ENCODE measurements at places on chromosomes 7 and 10.

DNA sequence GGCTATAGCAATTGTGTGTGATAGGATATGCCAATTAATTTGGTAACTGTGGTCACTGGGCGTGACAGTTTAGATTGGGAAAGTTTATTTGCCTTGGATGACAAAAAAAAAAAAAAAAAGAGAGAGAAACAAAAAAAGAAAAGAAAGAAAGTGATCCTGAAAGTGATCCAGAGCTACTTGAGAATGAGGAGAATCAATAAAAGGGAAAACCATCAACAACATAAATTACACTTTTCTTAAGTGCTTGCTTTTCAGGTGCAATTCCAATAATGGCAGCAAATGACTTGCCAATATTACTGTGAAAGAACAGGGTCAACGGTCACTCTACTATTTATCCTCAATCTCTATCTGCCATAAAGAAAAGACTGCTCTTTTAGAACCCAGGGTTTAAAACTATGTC is 191.8 kb upstream of the SEMA3C start:
- ATAC-seq, result no peak

- ATAC-seq, result no peak
Measured at GRCh38 chr7:142881586-142882337, 3.8 kb downstream of the TRPV6 start.

DNA sequence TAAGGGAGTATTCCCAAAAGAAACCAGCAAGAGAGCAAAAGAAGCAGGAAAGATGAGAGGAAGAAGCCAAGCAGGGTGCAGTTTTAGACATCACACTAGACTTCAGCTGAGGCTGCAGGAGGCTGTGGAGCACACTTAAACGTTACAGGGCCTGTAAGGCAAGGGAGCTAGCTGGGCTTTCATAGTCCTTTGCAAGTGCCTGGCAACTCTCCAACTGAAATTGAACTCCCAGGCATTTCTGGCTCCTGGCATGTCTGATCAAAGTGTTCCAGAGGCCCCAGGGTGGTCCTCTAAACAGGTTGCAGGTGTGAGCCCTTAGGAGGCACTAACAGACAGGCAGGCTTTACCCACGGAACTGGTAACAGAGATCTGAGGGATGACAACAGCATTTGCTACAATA is 750.2 kb downstream of the XPNPEP1 start:
- no peak for ATAC-seq

GRCh38 chr10:132847416-132847777 is 61.5 kb upstream of the NKX6-2 start:
- ATAC-seq, result no peak

DNA sequence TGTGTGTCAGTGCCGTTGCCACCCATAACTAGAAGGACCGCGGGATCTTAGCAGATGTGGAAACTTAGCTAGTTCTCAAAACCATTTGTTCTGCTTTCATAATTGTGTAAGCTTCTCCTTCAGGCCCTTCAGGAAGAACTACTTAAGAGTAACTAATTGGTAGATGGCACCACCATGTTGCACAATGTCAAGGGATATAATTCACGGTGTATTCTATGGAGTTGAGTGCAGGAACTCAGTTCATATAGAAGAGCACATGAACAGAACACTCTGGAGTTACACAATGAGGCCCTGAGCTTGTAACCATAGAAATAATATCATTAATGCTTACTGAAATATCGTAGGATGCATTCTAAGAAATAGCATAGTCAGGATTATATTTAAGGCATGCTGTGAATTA is 126.5 kb upstream of the GAD2 start:
- no peak for ATAC-seq

DNA sequence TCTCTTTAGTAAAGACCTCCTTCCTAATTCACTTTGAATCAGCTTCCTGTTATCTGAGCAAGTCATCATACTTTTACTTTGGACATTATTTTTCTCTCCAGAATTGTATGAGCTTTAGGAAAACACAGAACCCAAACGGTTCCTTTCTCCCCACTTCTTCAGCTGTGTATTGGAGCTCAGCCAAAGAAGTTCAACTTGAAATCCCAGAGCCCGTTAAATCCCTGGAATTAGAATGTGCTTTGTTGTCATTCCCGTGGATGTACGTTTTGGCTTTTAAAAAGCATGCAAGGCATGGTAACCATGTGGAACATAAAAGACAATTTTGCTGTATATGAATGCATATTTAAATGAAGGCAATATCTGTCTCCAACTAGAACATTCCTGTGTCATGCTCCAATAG is 46.6 kb downstream of the AGMO start:
- ATAC-seq, result no peak

- ATAC-seq, result no peak
Measured at GRCh38 chr10:71638064-71638821, 81.3 kb downstream of the C10orf105 start.

DNA sequence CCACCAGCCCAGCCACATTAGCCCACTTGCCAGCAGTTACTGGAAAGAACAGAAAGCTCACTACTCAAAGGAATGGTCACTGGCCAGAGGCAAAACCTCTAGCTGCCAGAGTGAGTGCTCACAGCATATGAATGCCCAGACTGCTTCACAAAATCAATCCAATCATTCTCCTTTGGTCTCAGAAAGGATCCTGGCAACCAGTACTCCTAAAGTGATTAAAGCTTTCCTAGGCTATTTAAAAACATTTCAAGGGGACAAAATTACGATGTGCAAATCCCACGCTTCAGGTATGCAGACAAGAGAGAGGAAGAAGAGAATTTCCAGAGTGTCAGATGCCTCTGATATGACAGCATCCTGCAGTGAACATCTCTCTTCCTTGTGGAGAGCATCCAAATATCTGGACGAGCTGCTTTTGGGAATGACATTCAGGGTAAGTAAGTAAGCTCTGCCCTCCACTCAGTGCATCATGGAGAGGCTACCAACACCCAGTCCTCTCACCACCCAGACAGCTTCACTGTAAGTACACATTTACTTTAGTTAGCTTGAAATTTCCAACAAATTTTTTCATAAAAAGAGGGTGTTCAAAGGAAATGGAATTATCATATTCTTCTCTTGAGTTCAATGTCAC is 25.1 kb downstream of the ICA1 start:
- ATAC-seq, result no peak

DNA sequence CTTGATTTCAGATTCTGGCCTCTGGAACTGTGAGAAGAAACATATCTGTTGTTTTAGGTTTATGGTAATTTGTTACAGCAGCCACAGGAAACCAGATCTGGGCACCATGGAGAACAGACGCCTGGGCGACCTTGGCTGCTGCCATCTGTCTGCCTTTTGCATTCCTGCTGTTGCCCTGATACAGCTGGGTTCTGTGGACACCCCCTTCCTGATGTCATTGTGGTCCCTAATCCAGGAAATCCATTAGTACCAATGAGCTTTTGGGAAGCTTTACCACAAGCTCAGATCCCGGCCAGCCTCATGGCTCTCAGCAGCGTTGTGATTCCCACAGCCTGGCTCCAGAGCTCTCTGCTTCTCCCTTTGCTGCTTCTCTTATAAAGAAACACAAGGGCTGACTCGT is 174.2 kb upstream of the NPS start:
- ATAC-seq, result no peak

- ATAC-seq, result no peak
Measured at GRCh38 chr7:41588341-41588740, 114.5 kb downstream of the INHBA start.

- no peak for ATAC-seq
Measured at GRCh38 chr10:77380191-77380590, 257.4 kb downstream of the KCNMA1 start.

DNA sequence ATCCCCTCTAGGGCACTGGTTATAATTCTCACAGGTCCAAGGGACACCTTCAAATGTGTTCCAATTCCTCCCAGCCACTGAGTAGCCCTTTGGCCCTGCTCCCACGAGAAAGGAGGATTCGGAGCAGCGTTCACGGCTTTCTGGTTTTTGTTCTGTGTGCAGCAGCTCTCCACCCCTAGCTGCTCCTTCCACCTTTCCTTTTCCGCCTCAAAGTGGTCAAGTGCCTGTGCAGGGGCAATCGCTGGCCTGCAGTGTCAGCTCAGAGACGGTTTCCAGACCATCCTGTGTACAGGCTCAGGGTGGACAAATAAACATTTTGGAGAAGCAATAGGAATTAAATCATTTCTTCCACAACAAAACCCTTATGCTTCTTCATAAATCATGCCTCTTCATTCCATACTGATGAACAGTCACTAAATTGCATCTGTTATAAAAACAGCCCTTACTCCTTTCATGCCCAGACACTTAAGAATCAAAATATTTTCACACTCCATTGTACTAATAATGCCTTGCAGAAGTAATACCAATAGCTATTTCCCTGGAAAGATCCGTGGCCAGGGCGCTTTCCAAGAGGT is 1.1 kb downstream of the KIAA1549 start:
- no peak for ATAC-seq

DNA sequence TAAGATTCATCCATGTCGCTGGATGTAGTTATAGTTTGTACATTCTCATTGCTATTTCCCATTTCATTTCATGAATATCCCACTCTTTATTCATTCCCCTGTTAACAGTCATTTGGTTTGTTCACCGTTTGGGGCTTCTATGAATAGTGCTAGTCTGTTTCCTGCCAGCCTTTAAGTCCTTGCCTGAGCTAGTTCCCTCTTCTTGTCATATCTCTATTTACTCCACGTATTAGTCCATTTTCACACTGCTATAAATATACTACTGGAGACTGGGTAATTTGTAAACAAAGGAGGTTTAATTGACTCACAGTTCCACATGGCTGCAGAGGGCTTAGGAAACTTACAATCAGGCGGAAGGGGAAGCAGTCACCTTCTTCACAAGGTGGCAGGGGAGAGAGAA is 56.2 kb downstream of the PLCE1 start:
- no peak for ATAC-seq

- ATAC-seq, result no peak
Measured at GRCh38 chr7:135925210-135925609, 51.9 kb downstream of the MTPN start.

GRCh38 chr10:22002591-22003176 is 846 bp downstream of the DNAJC1 start:
- peak; percentile 27 for ATAC-seq

- no peak for ATAC-seq
Measured at GRCh38 chr10:101144053-101144452, 13.0 kb downstream of the TLX1 start.

DNA sequence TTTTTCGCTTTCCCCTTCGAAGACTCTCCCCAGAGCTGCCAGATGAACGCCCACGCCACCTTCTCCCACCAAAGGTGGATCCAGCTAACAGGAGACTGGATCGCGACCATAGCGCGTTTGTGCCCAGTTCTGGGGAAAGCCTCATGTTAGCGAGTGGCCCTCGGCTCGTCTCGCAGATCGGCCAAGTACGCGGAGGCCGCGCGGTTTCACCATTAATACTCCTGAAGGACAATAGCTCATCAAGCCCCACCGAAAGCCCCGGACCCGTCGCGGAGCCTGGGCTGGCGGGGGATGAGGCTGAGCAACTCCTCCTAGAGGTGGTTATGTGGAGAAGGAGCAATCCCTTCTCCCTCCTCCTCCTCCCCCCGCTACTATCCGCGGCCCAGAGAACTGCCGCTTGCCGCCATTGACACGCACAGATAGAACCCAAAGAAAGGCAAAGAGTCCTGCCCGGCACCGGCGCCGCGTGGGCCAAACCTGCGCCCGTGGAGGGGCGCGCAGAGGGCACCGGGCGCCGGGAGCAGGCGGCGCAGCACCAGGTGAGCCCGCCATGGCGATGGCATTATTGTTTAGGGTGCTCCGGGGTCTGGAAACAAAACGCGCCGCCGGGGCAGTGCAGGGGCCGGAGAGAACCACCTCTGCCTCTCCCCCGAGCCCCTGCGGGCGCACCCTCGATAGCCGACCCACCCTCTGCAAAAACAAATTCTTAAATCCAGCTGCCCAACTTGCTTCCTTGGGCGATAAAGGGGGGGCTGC is at the start of gene MACROH2A2:
TSS of gene MACROH2A2 (plus strand) at position 385 of the 756 bp plus-strand sequence. CDS start 22,813 bp downstream, outside the sequence.
- no peak for ATAC-seq

DNA sequence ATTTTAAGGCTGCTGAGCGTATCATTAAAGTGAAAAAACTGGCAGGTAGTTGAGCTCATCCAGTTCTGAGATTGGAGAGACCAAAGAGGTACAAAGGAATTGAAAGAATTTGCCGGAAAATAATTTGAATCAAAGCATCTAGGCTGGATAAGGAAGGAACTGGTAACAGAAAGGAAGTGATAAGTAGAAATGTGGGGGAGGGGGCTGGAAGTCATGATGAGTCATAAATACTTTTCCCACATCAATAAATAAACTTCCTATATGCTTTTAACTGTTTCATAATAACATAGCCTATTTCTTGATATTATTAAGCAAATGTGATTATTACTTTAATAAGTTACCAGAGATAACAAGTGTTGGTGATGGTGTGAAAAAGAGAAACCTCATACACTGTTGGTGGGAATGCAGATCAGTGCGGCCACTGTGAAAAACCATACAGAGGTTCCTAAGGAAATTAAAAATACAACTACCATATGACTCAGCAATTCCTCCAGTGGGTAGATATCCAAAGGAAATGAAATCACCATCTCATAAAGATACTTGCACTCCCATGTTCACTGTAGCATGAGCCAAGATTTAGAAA is 27.0 kb downstream of the ZNF438 start:
- no peak for ATAC-seq

- peak; percentile 64 for ATAC-seq
Measured at GRCh38 chr10:11180228-11180627, 162.6 kb downstream of the CELF2 start.

DNA sequence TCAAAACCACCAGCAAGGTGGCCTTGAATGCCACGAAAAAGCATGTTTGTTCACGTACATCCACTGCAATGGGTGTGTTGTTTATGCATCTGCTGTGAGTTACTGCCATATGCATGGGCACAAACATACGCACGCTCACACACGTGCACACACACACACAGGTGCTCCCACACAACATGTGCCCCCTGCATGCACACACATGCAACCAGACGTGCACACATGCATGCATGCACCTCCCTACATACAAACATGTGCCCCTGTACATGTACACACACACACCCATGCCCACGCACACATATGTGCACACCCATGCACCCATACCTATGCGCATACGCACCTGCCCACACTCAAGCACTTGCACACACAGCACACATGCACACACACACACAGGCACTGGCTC is 10.1 kb upstream of the DMBT1 start:
- ATAC-seq, result peak; percentile 17

- ATAC-seq, result no peak
Measured at GRCh38 chr10:60917331-60918280, 26.4 kb downstream of the RHOBTB1 start.

GRCh38 chr7:146319629-146320028 is 203.0 kb downstream of the CNTNAP2 start:
- ATAC-seq, result no peak

GRCh38 chr10:28873540-28873939 is 196.2 kb downstream of the BAMBI start:
- no peak for ATAC-seq

DNA sequence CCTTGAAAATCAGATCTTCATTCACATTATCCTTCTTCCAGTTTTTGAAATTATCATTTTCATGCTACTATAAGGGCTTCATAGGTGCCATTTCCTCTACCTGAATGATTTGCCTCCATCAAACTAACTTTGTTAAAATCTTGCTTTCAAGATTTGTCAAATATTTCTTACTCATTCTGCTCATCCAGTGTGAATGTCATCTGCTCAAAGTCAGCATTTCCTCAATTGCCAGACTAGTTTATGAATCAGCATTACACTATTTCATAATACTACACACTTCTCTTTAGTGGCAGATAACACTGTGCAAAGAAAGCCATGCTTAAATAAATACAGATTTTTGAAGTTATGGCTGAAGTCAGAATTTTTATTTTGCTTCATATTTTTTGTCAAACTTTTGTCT is 21.3 kb upstream of the LIPF start:
- ATAC-seq, result no peak

GRCh38 chr7:55517191-55517633 is 55.1 kb downstream of the VOPP1 start:
- ATAC-seq, result peak; percentile 83

GRCh38 chr10:123790132-123790885 is 101.3 kb downstream of the CPXM2 start:
- no peak for ATAC-seq
